ENCODE measurements at places on chromosomes 1 and 21. TPM values are rescaled to one million over a fixed set of nuclear protein-coding genes. Genes with fewer than 3 reads are reported as not detected.

GRCh38 chr21:39182016-39182415, 1.2 kb downstream of the PSMG1 start:
- H3K27me3 ChIP-seq: no peaks in the 10 kb centered on the region
- H3K27ac ChIP-seq: peak overlapping the region; percentile 84
- H3K4me1 ChIP-seq: peaks cover 30% of the 10 kb centered on the region
- peaks cover 9% of the 10 kb centered on the region for H3K36me3 ChIP-seq

- H3K4me3 ChIP-seq: no peak overlapping the region
- H3K36me3 ChIP-seq: no peaks in the 10 kb centered on the region
- peaks cover 6% of the 10 kb centered on the region for H3K4me1 ChIP-seq
- DNase-seq: no peak
These were observed 55.2 kb downstream of the SDC3 start for GRCh38 chr1:30853350-30853749.

GRCh38 chr1:170661646-170662411, 2.1 kb upstream of the PRRX1 start:
- H3K27ac ChIP-seq: no peak overlapping the region
- H3K4me1 ChIP-seq: peaks cover 10% of the 10 kb centered on the region
- peaks cover 19% of the 10 kb centered on the region for H3K27me3 ChIP-seq

DNA sequence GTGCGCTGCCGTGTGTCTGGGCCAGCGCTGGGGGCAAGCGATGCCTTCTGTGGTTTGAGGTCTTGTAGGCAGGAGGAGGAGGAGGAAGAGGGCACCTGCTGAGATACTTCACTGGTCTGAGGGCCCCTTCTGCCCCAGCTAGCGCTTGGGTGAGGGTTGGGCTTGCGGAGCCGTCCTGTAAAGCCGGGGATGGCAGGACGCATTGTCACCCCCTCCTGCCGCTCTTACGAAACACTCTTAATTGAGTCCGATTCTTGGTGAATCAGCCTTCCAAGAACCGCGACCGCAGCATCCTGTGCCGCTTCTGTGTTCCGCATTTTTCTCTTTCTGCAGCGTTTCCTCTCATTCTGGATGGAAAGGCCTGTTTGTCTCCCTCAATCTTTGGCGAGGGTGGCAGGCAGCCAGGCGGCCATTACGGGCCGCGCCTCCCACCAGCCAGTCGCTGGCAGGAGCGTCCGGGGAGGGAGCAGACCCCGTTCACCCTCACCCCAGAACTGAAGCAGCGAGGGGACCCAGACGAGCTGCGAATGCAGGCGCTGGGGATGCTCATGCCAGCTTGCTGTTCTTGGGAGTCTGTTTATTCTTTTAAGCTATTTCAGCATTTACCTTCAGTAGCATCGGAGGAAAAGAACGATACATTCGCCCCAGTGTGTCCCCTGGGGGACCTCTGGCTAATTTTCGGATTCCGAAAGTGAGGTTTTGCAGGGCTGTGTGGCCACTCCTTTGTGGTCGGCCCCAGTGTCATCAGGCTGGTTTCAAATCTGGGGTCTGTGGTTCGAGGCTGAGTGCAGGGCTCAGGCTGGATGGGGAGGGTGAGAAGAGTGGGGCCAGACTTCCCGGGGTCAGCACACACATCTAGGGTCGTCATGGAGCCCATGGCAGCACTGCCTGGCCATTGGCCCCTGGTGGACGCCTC, 62.7 kb downstream of the SKI start:
- H3K27ac ChIP-seq: peak overlapping the region; percentile 73
- peak overlapping the region; percentile 32 for H3K4me3 ChIP-seq
- DNase-seq: peak; percentile 79
- peaks cover 91% of the 10 kb centered on the region for H3K4me1 ChIP-seq

DNA sequence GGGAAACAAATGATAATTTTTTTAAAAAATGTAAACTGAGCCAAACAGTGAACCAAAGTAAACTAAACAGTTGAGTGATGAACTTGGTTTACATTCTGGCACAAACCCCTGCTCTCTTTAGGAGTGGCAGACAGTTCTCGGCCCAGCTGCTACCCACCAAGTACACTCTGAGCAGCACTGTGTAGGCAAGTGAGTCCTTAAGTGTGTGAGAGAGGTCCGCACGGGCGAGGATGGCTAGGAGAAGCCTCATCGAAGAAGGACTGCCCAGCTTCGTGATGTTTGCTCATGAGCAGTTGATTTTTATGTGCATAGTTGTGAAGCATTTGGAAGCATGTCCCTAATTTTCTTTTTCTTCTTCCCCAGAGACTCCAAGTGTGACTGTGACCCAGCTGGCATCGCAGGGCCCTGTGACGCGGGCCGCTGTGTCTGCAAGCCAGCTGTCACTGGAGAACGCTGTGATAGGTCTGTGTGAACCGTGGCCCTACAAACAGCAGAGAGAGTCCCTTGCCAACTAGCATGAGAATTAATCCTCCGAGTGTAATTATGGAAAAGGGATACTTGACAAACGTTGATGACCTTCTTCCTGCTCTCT, 32.1 kb downstream of the LAMC2 start:
- H3K4me3 ChIP-seq: no peak overlapping the region
- no peak overlapping the region for H3K27ac ChIP-seq
- DNase-seq: no peak
- H3K36me3 ChIP-seq: no peaks in the 10 kb centered on the region
- H3K4me1 ChIP-seq: peaks cover 16% of the 10 kb centered on the region

- no peaks in the 10 kb centered on the region for H3K36me3 ChIP-seq
- no peaks in the 10 kb centered on the region for H3K4me1 ChIP-seq
- no peaks in the 10 kb centered on the region for H3K27me3 ChIP-seq
- H3K4me3 ChIP-seq: no peak overlapping the region
- DNase-seq: no peak
- no peak overlapping the region for H3K27ac ChIP-seq
These were observed 15.9 kb downstream of the KIAA1614 start for GRCh38 chr1:180928331-180929230.

DNA sequence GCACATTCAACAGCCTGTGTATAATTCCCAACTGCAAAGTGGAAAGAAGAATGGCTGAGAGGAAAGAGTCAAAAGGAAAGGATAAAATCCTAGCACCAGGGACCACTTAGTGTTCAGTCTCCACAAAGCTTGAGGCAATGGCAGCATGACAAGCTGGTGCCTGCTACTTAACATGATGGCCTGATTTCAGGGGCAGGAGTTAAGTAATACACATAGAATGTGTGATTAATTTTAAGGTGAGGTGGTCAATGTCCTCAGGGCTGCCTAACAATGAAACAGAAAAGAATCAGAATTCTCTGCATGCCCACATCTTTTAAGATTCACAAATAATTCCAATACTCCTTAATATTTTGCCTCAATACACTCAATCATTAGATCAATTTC, 8.9 kb downstream of the P3H1 start:
- H3K4me1 ChIP-seq: no peaks in the 10 kb centered on the region
- H3K27me3 ChIP-seq: no peaks in the 10 kb centered on the region
- no peak overlapping the region for H3K4me3 ChIP-seq
- H3K36me3 ChIP-seq: peaks cover 58% of the 10 kb centered on the region
- H3K27ac ChIP-seq: no peak overlapping the region
- no peak for DNase-seq

GRCh38 chr1:14451217-14451616, 147.3 kb upstream of the KAZN start:
- H3K36me3 ChIP-seq: no peaks in the 10 kb centered on the region
- DNase-seq: no peak
- no peak overlapping the region for H3K27ac ChIP-seq
- no peak overlapping the region for H3K4me3 ChIP-seq
- no peaks in the 10 kb centered on the region for H3K27me3 ChIP-seq

GRCh38 chr1:182113879-182114626, 52.5 kb upstream of the ZNF648 start:
- DNase-seq: no peak
- H3K27ac ChIP-seq: no peak overlapping the region
- H3K36me3 ChIP-seq: no peaks in the 10 kb centered on the region

DNA sequence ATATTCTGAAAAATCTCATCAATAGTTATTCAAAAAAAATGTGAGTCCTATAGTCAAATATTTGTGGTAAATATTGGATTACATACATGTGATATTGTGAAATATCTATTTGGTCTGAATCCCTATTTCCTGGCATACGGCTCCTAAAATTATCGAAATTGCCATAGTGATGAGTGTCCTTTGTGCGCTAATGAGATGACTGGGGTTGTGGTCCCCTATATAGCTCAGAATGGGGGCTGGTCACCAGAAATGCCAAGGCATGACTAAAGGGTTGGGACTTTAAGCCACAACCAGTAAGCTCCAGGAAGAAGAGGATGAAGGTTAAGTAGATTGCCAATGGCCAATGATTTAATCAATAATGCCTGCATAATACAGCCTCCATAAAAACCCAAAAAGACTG, 610.2 kb upstream of the CHRM3 start:
- H3K36me3 ChIP-seq: no peaks in the 10 kb centered on the region
- no peak overlapping the region for H3K4me3 ChIP-seq
- H3K27me3 ChIP-seq: no peaks in the 10 kb centered on the region
- no peaks in the 10 kb centered on the region for H3K4me1 ChIP-seq
- H3K27ac ChIP-seq: no peak overlapping the region

DNA sequence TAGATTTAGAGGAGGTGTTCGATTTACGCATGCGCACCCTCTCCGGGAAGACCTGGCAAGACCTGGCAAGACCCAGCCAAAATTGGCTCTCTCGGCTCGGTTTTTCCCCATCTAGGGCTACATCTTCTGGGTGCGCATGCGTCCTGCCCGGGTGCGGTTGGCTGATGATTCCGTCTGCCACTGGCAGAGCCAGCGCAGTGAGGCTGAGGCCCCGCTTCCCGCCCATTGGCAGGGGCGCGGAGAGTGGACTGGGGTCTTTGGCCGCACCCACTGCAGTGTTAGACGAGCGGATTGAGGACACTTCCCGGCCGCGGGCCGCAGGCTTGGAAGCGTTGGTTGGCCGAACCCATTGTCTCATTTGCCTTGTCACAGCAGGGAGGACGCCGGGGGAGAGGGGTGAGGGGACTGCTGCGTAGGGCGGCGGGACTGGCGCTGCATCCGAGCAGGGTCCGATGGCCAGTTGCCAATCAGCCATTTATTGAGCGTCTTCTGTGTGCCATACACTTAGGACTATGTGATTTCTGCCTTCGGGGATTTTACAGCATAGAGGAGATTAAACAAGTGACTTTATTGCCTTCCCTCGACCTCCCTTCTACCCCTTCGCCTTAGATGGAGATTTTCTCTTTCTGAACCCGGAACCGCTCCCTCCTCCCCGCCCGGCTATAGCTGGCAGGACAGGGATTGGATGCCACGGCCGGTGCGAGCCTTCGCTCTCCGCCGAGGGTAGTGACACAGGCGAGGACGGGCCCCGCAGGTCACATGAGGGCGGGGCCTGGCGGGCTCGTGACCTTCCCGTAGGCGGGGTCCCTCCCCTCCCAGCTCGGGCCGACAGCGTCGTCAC, 43.7 kb downstream of the MEF2D start:
- H3K27me3 ChIP-seq: no peaks in the 10 kb centered on the region
- DNase-seq: peak; percentile 99
- H3K4me3 ChIP-seq: peak overlapping the region; percentile 81
- peaks cover 17% of the 10 kb centered on the region for H3K4me1 ChIP-seq
- peak overlapping the region; percentile 99 for H3K27ac ChIP-seq

DNA sequence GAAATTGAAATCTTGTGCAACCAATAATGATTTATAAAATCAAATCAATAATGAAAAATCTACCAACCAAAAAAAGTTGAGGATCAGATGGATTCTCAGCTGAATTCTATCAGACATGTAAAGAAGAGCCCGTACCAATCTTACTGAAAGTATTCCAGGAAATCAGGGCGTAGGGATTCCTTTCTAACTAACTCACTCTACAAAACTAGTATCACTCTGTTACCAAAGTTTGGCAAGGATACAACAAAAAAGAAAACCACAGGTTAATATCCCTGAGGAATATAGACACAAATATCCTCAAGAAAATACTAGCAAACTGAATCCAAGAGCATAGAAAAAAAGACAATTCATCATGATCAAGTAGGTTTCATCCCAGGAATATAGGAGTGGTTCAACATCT, 52.8 kb upstream of the ADGRL4 start:
- no peaks in the 10 kb centered on the region for H3K4me1 ChIP-seq
- no peaks in the 10 kb centered on the region for H3K36me3 ChIP-seq
- H3K4me3 ChIP-seq: no peak overlapping the region
- no peak overlapping the region for H3K27ac ChIP-seq

DNA sequence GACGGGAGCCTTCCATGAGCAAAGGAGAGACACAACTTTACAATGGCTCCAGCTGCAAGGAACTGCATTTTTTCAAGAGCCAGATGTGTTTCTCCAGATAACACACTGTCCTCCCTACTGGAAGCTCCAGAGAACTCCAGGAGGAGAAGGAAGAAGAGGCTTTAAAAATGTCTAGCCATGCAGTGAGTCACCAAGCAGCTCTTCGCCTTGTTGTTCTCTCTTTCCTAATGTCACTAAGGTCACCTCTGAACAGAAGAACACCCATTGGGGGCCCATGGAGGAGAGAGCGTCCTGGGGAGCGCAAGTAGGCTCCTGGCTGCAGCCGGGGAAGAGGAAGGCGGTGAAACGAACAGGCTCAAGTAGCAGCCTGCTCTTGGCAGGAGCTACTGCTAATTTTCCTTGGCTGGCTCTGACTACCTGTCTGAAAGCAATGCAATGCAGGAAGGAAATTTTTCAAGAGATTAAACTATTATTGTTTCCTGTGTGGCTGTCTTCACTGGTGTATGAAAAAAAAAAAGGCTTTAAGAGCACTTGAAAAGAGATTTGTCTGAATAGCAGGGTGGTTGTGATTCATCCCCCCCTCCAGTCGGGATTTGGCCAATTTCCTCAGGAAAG, 321.9 kb downstream of the SETD4 start:
- H3K36me3 ChIP-seq: no peaks in the 10 kb centered on the region
- H3K4me1 ChIP-seq: no peaks in the 10 kb centered on the region
- H3K27me3 ChIP-seq: no peaks in the 10 kb centered on the region
- H3K4me3 ChIP-seq: no peak overlapping the region
- DNase-seq: no peak

DNA sequence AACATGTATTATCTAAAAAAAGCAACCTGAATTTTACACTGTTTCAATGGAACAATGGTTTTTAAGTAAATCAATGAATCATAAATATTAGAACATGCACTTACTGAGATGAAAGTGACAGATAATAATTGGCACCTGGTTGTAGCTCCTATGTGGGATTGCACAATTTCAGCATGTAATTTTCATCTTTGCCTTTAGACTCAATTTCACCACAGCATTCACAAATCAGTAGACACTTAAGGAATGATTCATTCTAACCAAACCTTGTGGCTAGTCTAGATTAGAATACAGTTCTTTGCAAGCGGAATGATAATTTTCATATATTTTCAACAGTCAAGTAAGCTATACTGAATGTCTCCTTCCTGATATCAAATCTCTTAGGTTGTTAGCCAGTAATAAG, 853.4 kb downstream of the KCNT2 start:
- H3K4me1 ChIP-seq: no peaks in the 10 kb centered on the region
- DNase-seq: no peak
- no peak overlapping the region for H3K4me3 ChIP-seq
- H3K27me3 ChIP-seq: no peaks in the 10 kb centered on the region
- no peak overlapping the region for H3K27ac ChIP-seq

- H3K36me3 ChIP-seq: no peaks in the 10 kb centered on the region
- no peaks in the 10 kb centered on the region for H3K27me3 ChIP-seq
- no peak overlapping the region for H3K4me3 ChIP-seq
These were observed 25.5 kb downstream of the ETV3L start for GRCh38 chr1:157073944-157074685.

GRCh38 chr1:231465051-231465450, 43.0 kb upstream of the EGLN1 start:
- peaks cover 20% of the 10 kb centered on the region for H3K4me1 ChIP-seq
- no peak overlapping the region for H3K27ac ChIP-seq
- H3K36me3 ChIP-seq: no peaks in the 10 kb centered on the region
- H3K4me3 ChIP-seq: no peak overlapping the region

Gene ETV3L
- not detected for total RNA-seq

Gene CRNN
- total RNA-seq: not detected

Gene IFI16
- total RNA-seq: 162 TPM

Gene PDPN
- total RNA-seq: not detected

Gene CYP2J2
- total RNA-seq: 0.28 TPM

Gene TLR5
- 7.1 TPM for total RNA-seq

Gene HPCA
- total RNA-seq: not detected

Data from CD4-positive, alpha-beta memory T cell (primary cell).